Activated T-cell treated with anti-CD3 and anti-CD28 coated beads, Interleukin-2, amount 50 U/mL, for 72 hours (primary cell): ENCODE measurements at places on chromosomes 1 and 21. TPM values are rescaled to one million over a fixed set of nuclear protein-coding genes. Genes with fewer than 3 reads are reported as not detected.
A peak's percentile ranks its signal among the peaks of the same experiment; 100 is the strongest.

DNA sequence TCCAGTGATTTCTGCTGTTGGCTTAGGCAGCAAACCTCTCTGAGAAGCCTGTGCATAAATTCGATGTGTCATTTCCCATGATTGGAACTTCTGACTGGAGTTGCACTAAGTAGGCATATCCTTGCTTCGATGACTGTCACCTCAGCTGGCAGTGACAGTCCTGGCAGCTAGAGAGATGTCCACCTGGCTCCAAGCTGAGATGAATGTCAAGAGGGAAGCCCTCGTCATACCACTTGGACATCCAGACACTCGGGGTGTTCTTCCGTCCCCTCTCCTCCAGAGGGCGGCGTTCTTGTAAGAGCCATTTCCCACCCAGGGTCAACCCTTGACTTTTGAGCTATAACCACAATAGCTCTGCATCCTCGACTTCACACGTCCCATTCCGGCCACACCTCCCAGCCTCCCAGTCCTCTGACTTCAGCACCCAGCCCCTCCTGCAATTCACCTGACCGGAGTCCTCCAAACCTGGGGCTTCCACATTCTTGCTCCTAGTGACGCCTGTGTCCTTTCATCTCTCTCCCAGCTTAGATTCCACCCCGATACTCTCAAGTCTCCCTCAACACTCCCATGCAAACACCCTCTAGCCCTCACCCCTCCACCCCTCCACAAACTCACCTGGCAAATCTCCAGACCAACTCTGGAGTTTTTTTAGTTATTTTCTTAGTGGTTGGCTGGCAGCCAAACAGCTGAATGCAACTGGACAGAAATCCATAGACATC is 17.3 kb downstream of the CA6 start:
- peak; percentile 59 for DNase-seq

The PARS2 gene
- total RNA-seq = 5.5 TPM

DNA sequence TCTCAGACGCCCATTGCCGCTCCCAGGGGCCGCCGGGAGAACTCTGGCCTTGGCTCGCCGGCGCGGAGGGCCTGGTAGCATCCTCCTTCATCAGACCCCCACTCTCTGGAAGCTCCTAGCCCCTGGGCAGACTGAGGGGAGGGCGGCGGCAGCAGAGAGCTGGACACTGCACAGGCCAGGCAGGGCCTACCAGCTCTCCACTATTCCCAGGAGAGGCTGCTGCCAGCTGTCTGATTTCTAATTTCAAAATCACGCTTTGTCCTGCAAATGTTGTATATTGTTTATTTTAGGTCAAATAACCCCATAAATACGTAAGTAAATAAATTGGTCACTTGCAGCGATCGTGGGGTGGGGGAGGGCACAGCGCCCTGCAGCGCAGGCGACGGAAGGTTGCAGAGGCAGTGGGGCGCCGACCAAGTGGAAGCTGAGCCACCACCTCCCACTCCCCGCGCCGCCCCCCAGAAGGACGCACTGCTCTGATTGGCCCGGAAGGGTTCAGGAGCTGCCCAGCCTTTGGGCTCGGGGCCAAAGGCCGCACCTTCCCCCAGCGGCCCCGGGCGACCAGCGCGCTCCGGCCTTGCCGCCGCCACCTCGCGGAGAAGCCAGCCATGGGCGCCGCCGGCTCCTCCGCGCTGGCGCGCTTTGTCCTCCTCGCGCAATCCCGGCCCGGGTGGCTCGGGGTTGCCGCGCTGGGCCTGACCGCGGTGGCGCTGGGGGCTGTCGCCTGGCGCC is at the start of gene MTARC1:
MTARC1 (plus strand) TSS at position 577 of the 732 bp plus-strand sequence; CDS start at position 609, 32 bp downstream.
- DNase-seq = peak; percentile 3

The THEM5 gene
- not detected for total RNA-seq

GRCh38 chr21:20570824-20571232 is 427.4 kb upstream of the NCAM2 start:
- DNase-seq = no peak

GRCh38 chr1:40796939-40797667 is 13.5 kb downstream of the KCNQ4 start:
- no peak for DNase-seq
